NCI-H1694 treated with DMSO at 0.1 percent for 48 hours (cell line): ENCODE measurements at places on chromosomes 6 and 20.

DNA sequence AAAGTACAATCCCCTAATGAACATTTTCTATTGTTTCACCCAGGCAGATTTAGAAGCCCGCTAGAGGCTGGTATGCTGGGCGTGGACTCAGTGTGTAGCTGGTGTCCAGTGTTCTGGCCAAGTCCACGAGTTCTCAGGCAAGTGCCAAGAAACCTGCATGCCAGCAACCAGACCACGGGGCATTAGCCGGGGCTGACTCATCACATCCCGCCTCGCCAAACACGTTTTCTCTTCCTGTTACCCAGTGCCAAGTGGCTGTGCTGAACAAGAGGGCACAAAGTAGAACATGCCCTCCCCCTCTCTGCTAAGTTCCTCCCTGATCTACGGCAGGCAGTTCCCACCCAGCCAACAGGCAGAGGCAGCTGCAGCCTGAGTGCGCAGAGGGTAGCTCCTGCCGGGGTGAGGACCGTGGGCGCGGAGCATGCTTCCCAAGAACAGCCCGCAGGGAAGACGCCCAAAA is 29.6 kb downstream of the RAMACL start:
- no peak for DNase-seq

DNA sequence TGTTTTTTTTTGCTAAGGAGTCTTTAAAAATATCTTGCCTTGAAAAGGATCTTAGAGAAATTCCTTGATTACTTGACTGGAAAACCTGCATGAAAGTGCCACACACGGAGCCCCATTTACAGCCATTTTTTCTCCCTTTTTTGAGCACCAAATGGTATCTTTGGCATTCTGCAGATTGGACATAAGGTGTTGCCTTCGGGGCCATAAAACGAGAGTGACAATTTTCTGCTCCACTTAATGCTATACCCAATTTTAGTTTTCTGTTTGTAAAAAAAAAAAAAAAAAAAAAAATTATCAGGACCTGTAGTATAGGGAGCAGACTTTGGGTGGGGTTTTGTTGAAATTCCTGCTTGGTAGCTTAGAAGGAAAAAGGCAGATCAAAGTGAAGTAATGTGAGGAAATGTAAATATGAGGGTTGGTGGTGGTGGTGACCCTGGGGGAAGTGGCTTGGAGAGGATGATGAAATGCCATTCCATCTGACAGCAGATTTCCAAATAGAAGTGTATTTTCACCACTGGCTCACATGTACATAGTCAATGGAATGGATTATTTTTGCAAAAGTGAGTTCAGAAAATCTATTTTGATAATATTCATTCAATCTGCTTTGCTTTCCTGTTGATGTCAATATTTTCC is 212.1 kb upstream of the SOX4 start:
- peak; percentile 40 for DNase-seq

- no peak for DNase-seq
Observed at GRCh38 chr6:5435449-5435848, 174.1 kb downstream of the FARS2 start.

GRCh38 chr6:37860226-37860839 is 40.8 kb downstream of the ZFAND3 start:
- DNase-seq, result peak; percentile 32

- DNase-seq, result peak; percentile 84
Observed at GRCh38 chr6:33744895-33745546, 1.7 kb downstream of the IP6K3 start.

- no peak for DNase-seq
Observed at GRCh38 chr6:46453216-46453615, 38.0 kb downstream of the RCAN2 start.

GRCh38 chr6:170082531-170083187 is 208.2 kb downstream of the DLL1 start:
- no peak for DNase-seq

GRCh38 chr6:40536442-40536841 is 50.7 kb downstream of the LRFN2 start:
- no peak for DNase-seq

- no peak for DNase-seq
Observed at GRCh38 chr6:149130090-149130489, 187.4 kb upstream of the TAB2 start.

- DNase-seq, result no peak
Observed at GRCh38 chr6:55512904-55513303, 66.1 kb downstream of the HMGCLL1 start.

- DNase-seq, result no peak
Observed at GRCh38 chr6:11085758-11086435, 7.7 kb upstream of the SMIM13 start.
